Hematopoietic multipotent progenitor cell (in vitro differentiated cells): ENCODE measurements at places on chromosomes 11 and 22.

- DNase-seq = no peak
Observed at GRCh38 chr11:61607426-61607825, 26.6 kb upstream of the SYT7 start.

DNA sequence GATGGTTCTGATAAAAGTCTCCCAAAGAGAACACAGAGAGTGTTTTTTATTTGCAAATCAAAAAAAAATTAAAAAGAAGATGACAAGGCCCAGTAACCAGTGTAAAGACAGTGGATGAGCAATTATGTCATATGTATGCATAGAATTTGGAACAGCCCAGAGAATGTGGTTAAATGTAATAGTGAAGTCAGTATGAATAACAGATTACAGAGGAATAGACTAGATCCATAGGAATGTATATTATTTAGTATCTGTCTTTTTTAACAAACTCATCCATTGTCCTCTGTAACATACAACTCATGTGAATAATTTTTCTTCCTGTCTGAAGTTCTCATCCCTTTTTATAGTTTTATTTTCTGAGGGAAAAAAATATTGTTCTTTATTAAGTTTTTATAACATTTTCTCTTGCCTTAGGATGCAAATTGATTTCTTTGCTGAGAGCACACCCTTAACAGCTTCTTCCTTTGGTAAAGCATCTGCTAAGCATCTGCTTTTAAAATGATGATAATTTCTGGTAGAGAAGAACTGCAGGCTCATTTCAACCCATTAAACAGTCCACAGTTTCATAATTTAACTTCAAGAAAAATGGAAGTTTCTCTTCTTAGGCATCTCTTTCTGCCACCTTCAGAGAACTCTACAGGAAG, 266.5 kb upstream of the MTNR1B start:
- no peak for DNase-seq

DNA sequence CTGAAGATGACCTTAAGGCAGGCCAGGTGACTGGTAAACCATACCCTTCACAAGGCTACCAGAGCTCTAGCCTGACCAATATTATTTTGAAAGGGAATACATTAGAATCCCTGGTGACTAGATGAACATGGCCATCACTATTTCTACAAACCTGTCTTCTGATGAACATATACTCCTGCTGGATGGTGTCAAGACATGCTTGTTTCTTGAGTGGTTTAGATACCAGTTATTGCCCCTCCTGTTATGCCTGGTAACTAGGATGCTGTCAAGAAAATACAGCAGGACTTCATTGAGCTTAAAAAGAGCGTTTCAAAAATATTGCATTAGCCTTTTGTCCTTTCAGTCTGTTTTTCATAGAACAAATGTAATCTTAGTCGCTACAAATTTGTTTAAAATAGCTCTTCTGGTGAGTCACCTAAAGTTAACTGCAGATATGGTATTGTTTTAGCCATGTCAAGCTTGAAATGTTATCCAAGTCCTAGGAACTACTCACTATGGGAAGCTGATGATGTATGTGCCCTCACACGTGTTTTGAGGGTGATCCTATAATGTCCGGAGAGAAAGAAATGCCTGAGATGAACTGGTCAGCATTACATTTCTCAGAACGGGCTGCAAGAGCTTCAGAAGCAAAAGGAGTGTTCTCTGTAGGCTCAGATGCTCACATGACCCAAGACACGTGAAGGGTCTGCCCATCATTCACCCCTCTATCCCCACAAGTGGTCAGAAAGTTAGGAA, 20.6 kb downstream of the ADM start:
- DNase-seq = no peak

DNA sequence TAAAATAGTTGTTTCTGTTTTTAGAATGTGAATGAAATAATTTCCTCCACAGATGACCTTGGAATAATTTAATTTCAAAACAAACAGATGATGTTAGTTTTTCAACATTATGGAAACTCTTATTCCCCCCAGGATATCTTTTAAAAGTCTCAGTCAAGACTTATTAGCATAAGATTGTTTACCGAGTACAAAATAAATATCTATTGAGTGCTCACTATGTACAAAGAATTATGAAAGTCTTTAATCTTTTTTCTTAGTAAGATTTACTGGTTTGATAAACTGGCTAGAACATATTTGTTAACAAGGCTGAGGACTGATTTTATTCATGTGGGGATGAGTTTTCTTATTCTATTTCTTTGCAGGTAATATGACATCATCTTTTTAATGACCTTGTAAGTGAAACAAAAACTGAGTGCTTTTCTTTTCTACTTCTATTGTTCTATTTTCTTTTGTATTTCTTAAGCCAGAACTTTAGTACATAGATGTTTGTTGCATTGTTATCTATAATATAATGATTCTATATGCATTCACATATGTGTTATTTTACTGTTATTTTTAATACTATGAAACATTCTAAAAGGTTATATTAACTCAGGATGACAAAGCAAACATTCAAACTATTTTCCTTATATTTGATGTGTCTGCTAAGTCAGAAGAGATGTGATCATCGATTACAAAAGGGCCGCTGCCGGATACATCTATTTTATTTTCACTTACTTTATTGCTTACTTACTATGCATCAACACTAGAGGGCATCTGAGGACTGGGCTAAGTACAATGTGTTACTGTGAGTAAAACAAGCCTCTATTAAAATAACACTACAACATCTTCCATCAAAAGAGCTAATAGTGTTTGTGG, 111.0 kb upstream of the ARHGAP42 start:
- DNase-seq = peak; percentile 31

GRCh38 chr11:7537265-7537664, 23.5 kb downstream of the PPFIBP2 start:
- DNase-seq = no peak

DNA sequence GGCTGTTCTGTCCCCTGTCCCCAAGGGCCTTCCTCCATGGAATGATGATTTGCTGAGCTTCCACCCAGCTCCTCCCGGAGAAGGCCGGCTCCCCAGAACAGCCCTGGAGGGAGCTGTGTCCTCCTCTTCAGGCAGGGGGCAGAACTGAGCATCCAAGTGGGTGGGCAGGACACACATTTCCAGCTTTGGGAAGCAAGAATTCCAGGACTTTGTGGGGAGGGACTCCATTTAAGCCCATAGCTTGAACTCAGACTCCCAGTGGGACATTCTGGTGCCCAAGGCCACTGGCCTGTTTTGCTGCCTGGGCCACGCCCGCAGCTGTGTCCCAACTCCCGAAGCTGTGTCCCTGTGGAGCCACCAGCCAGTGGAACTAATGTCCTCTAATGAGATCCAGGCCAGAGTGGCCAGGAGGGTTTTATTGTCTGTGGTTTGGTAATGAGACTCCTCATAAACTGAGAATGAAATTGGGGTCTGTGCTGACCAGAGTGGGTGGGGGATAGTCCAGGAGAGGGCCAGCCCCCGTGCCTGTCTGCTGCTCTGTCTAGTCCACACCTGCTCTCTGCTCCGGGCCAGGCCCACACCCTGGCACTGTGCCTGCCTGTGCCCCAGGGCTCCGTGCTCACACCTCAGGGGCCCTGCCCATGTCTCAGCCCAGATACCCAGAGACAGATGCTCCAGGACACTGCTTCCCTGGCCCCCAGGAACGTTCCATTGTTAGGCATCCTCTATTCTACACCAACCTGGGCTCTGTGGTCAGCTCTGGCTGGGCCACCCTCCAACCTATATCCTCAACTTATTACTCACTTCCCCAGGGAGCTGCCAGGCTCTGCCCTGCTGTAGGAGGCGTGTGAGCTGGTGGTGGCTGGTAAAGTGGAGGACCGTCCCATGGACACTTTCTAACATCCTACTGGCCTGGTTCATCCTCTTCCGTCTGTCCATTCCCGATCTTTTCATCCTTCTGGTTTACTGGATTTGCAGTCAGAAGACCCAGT, 7.6 kb downstream of the NECTIN1 start:
- DNase-seq = no peak

- no peak for DNase-seq
Observed at GRCh38 chr22:43079742-43080141, 9.4 kb downstream of the TTLL1 start.
